Suppressor macrophage (primary cell): ENCODE measurements at places on chromosomes 12 and 14.

DNA sequence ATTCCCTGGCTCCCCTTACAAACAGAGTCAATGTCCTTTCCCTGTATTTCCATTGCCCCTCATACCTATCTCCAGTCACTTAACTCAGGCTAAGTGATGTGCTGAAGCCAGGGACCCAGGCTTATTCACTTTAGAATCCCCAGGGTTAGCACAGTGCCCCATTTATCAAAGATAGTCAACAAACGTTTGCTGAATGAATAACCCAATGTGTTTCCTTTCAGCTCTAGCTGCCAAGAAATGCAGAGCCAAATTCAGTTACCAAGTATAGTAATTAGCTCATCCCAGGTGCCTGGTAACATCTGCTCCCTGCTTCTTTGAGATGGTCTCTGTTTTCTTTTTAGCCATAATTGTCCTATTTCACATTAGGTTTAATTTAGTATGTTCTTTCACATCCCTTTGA, 189.5 kb downstream of the PHLDA1 start:
- no peak for DNase-seq

- DNase-seq, result no peak
Measured at GRCh38 chr12:68568922-68569569, 41.7 kb upstream of the RAP1B start.

DNA sequence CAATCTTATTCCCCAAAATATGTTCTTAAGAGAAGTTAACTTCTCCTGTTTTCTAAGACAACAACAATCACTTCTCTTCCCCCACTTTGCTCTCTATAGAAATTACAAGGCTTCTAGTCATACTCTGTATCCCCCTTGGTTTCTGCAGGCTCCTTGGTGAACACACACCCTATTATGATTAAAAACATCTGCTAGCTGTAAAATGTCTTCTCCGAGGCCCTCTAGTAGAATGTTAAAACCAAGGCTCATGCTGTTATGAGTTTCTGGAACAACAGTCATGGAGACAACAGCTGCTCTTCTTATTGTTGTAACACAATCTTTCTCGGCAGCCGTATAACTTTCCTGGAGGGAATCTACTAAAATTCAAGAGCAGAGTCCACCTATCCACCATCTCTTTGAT, 397.5 kb upstream of the CCDC196 start:
- no peak for DNase-seq

DNA sequence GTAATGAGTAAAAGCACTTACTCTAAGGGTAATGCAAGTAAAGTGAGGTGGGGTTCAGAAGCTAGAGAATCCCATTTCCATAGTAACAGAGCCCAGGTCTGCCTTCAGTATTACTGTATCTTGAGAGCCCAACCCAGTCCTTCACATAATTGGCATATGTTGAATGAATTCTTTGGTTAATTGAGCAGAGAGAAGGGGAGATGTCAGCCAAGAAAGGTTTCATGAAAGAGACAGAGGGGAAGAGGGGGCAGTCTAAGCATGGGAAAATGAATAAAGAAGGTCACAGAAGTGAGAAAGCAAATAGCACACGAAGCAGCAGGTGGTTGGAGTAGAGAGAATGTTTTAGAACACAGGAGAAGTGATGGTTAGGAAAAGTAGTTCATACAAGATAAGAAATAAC, 371.1 kb downstream of the SEC23A start:
- DNase-seq, result no peak

GRCh38 chr14:56708704-56709103, 101.6 kb downstream of the OTX2 start:
- DNase-seq, result no peak

- no peak for DNase-seq
Measured at GRCh38 chr14:95645389-95645996, 40.7 kb upstream of the TCL1B start.

DNA sequence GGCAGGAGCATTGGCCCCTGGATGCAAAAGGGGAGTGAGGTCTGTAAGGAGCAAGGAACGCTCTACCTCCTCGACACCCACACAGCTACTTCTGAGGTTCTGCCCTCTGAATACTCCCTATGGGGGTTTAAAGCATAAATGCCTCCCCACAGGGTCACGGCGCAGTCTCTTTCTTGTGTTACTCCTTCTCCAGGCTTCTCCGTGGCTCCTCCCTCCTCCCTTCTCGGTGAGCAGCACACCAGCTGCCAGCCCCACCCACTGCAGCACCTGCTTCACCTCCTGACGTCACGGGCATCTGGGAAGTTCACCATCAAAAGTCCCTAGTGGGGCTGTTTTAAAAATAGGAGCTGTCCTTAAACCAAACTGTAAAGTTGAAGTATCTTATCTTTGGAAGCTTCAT, 67.3 kb downstream of the SPTB start:
- DNase-seq, result no peak

- no peak for DNase-seq
Measured at GRCh38 chr14:36585100-36585499, 2.7 kb upstream of the NKX2-8 start.

DNA sequence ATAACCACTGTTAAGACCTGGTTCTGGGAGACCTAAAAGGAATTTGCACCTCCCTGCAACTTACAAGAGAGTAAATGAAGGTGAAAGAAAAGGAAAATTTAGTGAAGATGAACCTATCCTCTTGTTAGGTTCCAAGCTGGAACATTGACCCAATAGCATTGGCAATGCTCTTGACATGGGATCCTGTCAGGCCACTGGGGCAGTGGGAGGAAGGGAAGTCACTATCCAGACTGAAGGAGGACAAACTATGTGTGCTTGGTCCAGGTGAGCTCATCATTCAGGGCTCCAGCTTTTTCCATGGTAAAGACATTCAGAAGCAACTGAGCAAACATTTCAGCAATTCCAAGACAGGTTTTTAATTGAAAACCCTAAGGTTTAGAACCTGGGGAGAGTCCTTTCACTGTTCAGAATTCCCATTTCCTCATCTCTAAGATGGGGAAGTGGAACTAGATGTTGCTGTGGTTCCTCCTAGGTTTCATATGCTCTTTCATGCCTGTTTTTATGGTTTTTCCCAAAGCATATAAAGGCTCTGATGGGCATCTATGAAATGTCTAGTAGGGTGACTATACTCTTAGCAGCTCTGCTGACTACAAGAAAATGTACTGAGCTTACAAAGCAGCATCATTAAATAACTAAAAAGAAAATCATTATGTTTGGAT, 33.1 kb downstream of the MAPK1IP1L start:
- peak; percentile 48 for DNase-seq

DNA sequence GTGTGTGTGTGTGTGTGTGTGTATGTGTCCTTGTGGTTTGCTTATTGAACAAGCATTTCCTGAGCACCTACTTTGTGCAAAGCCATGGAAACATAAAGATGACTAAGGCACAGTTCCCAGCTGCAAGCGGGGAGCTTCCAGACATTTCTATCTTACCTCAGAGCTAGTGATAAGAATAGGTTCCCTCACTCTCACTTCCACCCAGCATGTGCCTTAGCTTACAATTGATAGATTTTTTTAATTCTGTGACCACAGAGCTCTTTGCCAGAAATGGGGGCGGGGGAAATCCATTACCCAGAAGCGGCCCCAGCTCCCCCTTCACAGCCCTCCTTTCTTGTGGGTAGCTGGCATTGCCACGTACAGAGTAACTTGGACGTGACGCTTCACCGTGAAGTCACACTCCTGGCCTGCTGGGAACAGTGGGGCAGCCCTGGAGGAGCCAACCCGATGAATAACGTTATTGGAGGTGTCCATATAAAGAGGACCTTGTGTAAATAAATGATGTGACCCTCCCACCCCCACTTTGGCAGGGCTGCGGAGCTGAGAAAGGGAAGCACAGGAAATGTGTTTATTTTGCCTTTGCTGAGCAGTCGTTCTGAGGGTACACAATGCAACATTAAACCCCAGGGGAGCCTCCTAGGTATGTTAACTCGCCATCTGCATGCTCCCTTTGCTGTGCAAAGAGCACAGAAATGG, 238.9 kb downstream of the CHST11 start:
- peak; percentile 47 for DNase-seq

GRCh38 chr14:26217778-26218177, 380.1 kb downstream of the NOVA1 start:
- no peak for DNase-seq

GRCh38 chr12:33313476-33313875, 126.1 kb downstream of the SYT10 start:
- DNase-seq, result no peak

- no peak for DNase-seq
Measured at GRCh38 chr12:64639466-64639865, 29.2 kb downstream of the RASSF3 start.

- no peak for DNase-seq
Measured at GRCh38 chr14:38255673-38256532, at the start of gene CLEC14A. CLEC14A (minus strand) TSS chr14:38256093; CDS start chr14:38256022, 71 bp downstream.

GRCh38 chr12:13362260-13362841, 165.8 kb downstream of the EMP1 start:
- DNase-seq, result peak; percentile 73

DNA sequence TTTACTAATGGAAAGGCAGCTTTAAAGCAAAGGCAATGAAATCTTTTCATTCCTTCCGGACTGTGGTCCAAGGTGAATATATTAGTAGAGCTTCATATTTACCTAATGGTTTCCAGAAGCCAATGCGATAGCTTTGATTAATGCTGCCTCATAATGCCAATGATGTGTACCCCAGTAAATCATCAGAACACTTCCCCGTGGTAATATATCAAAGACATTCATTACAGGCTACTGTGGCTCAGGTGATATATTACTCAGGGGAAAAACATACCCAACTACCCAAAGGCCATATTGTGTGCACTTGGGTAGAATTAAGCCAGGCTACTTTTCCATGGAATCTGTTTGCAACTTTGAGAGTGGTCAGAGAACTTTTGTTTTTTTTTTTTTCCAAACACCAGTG, 69.4 kb upstream of the DACT1 start:
- no peak for DNase-seq

- no peak for DNase-seq
Measured at GRCh38 chr14:68105816-68106215, 286.2 kb downstream of the RAD51B start.

- no peak for DNase-seq
Measured at GRCh38 chr14:95408731-95409476, 89.2 kb upstream of the CLMN start.

DNA sequence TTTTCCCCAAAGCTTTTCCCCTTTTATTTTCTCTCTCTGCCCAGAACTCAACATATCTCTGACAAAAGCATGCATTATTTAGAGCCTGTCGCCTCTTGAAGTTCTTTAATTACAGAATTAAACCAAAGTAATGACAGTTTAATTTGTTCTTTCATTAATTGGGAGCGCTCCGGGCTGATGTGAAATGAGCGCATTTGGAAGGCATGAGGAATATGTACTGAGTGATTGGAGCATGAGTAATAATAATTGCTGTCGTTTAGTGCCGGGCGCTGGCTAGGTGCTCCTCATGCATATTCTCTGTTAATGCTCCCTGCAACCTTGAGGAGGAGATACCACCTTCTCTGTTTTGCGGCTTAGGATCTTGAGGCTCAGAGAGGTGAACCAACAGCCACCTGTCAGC, 120.5 kb downstream of the SLC25A47 start:
- DNase-seq, result no peak
